Stimulated activated CD8-positive, alpha-beta memory T cell treated with anti-CD3 and anti-CD28 coated beads, Interleukin-2, amount 100 ng/mL, for 48 hours (primary cell): ENCODE measurements at places on chromosomes 13 and 19.

DNA sequence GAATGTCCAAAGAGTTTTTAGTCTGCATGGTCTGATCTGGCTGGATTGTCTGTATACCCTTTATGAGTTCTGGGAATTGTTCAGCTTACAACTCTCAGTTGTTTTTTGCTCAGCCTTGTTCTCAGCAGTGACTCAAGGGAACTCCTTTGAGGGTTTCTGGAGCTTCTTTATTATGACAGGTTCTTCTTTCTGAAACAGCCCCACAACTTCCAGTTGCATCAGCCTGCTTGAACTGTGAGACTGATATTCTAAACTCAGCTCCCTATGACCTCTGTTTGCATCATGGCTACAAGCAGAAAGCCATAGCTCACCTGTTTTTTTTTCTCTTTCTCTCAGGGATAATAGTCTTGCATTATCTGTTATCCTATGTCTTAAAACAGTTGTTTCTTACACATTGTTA, 85.0 kb downstream of the TDRD3 start:
- DNase-seq, result no peak

- DNase-seq, result peak; percentile 11
Observed at GRCh38 chr19:41821003-41821735, 23.3 kb downstream of the LYPD4 start.

DNA sequence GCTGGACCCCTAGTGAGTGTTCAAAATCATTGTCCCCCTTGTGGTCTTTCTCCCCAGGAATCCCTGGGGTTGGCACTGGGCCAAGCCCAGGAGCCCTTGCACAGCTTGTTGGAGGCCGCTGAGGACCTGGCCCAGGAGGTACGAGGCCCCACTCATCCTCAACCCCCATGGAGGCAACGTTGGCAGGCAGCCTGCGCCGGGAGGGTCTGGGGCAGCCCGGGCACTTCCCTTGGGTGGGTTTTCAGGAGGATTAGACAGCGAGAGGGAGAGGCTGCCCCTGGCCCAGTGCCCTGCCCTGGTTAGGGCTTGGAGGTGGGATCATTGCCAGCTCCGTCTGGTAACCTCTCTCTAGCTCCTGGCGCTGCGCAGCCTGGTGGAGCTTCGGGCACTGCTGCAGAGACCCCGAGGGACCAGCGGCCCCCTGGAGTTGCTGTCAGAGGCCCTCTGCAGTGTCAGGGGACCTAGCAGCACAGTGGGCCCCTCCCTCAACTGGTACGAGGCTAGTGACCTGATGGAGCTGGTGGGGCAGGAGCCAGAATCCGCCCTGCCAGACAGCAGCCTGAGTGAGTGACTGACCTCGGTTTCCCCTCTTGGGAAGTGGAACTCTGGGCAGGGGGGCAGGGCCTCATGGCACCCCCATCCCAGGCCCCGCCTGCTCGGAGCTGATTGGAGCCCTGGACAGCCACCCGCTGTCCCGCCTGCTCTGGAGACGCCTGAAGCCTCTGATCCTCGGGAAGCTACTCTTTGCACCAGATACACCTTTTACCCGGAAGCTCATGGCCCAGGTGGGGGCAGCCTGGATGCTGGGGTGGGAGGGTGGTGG, 3.0 kb downstream of the ABCA7 start:
- no peak for DNase-seq

DNA sequence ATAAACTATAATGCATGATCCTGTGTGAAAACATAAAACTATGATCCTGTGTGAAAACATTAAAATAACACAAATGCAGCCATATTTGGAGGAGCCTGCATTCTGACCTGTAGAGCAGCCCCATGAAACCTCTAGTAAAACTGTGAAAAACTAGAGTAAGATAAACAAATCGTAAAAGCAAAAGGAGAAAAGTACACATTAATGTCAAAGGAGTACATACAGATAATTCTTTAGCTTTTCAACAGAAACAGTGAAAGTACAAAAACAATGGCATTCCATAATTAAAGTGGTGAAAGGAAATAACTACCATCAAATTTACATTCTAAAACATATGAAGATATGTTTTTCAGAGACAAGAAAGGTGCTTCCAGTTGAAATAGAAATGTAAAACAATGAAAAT, 1267.2 kb downstream of the SLITRK1 start:
- DNase-seq, result no peak

GRCh38 chr19:54795758-54796157, 7.7 kb upstream of the KIR2DL4 start:
- DNase-seq, result no peak

DNA sequence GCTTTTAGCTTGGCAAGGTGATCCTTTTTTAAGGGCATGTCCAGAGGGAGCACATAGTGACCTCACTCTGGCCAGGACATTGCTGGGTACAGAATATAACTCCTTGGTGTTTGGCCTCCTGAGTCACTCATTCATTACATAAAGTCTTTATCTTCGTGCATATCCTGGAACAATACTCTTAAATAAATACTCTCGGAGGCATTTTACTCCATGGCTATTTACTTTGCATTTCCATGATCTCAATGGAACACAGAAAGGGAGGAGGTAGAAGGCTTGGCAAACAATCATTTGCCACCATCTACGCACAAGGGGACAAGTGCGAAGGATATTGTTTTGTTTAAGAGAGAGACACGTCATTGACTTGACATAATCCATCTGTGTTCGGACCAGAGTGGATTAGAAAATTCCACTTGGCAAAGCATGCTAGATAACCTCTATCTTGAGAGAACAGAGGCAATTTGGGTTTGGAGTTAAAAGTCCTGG, 210.0 kb downstream of the IRS2 start:
- DNase-seq, result no peak

- DNase-seq, result no peak
Observed at GRCh38 chr13:113591750-113592149, 7.2 kb downstream of the TFDP1 start.

- no peak for DNase-seq
Observed at GRCh38 chr13:24252136-24252535, 57.2 kb upstream of the C1QTNF9 start.

DNA sequence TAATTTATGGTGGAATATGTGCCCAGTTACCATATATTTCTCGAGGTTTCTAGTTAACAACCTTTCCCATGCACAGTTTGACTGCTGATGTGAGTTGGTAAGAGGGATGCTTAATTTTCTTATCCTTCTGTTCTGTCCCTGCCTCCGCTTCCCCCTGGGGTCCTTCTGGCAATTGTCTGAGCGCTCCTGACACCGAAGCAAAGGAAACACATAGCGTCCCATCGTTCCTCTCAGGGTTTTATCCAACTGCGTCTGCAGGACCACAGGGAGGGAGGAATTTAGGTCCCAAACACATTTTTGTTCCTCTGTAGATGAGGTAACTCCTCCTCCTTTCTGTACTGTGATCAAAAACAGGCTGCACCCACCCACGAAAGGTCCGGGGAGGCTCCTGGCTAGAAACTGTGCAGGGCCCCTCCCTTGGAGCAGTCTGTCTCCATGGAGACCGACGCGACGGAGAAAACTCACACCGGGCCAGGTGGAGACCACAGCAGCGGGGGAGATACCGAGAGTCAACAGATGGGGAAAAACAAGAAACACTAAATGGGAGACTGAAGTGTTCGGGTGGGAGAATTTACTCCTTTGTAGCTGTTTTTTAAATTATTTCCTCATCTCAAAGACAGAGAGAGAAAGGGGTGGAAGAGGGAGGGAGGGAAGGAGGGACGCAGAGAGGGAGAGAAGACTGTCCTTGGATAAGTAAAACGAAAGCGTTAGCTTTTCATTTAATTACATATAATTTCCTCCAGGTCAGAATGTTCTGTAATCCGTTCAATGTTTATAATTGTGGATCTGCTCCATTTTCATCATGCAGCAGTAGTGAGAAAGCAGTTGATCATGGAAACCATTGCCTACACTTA, 191.8 kb upstream of the NBEA start:
- no peak for DNase-seq

DNA sequence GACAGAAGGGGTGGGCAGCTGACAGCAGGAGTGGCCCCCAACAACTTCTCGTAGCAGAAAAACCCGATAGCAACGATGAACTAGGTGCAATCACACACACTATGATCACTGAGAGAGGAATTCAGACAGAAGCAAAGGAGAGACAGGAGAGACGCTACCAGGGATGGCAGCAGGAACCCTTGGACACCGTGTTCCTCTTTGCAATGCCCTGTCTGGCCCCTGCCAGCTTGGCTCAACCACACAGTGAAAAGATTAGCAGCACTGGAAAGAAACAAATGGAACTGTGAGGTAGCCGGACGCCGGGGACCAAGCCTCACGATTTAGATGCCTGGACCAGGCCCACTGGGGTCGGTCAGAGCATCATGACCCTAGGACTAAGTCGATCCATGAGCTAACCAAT, 23.6 kb downstream of the DCAF15 start:
- DNase-seq, result no peak

- DNase-seq, result no peak
Observed at GRCh38 chr13:28349371-28349770, 145.6 kb downstream of the FLT1 start.

DNA sequence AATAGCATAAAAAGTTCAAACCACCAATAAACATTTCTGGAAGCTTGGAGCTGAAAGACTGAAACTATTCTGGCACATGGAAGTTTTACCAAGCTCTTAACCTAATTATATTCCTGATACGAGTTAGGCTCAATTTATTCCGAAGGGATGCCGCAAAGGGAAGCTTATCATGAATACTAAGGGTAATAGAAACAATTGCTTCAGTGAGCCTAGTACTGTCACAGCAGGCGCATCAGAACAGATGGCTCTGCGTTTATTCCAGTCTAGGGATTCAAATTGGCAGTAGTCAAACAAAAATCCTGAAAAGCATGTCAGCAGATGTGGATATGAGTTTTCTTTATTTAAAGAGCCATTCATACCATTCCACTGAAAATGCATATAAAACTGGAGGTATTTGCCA, 779.5 kb downstream of the GPC5 start:
- DNase-seq, result no peak

DNA sequence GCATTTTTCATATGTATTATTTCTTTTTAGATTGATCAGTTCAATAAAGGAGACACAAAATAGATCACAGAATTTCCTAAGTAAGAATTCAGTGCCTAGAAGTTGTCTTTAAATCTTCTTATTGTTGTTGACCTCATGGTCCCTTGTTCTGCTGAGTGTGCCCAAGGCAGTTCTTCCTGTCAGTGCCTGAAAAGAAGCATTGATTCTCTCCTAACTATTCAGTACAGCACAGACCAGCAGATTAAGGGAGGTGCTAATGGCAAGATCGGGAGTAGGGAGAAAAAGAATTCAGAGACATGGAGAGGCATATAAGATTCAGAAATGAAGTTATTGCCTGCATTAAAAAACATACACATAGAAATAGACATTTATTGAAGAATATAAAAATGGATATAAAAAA, 180.5 kb upstream of the PCDH9 start:
- no peak for DNase-seq

DNA sequence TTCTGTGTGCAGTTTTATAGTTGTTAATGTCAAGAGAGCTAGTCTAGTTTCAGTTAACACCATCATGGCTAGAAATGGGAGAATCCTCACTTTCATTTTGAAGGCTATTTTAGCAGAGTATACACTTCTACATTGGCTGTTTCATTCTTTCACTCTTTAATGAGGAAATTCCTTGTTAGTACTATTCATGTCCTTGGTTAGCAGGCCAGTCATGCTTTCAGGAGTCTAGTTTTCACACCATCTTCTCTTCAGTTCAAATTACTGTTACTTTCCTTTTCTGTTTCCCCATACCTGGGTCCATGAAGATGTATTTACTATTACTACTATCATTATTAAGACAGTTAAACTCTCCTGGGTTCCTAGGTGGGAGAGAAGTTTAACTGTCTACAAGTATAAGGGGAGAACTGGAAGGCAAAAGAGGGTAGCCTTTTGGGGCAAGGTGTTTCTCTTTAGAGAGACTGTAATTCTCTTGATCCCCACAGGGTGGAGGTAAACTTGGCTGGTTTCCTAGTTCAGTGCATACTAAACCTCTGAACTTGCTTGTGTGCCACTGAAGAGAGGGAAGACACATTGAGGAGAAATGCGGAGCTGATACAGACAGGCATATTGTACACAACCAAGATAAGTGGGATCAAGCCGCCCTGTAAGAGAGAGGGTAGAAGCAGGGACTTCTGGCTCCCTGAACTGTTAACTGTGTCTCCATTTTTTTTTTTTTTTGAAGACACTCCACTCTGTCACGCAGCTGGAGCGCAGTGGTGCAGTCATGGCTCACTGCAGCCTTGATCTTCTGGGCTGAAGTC, 41.3 kb upstream of the IGFL4 start:
- no peak for DNase-seq

DNA sequence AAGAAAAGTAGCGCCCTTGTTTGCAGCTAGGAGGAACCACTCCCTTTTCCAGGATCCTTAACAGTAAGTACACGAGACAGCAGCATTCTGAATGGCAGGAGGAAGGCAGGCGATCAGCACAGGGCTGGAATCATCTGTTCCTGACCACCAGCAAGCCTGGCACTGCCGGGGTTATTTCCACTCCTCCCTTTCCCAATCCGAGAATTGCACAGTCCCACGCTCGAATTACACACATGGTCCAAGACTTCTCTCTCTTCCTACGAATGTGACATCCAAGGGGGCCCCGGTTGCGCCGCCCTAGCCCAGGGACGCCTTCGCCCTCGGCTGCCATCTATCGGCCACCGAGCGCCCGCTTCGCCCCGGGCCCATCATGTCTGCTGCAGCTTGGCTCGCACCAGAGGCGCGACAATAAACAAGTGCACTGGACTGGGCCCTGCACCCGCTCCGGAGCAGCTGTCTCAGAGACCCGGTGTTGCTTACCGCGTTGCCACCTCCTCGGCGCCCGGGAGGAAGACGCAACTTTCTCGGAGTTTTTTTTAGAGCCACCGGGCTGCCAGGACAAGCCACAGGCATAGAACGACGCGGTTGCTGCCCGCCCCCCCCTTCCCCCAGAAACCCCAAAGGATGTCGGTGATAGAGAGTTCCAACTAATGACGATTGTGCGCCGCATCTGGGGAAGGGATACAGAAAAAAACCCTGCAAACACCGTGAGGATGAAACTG, at the start of gene SLITRK5:
TSS of gene SLITRK5 (plus strand) at position 341 of the 722 bp plus-strand sequence. CDS start 4,018 bp downstream, outside the sequence.
- DNase-seq, result peak; percentile 62

GRCh38 chr13:110062777-110063442, 244.0 kb downstream of the COL4A1 start:
- DNase-seq, result no peak

- DNase-seq, result no peak
Observed at GRCh38 chr13:31204592-31204991, 4.8 kb downstream of the B3GLCT start.

DNA sequence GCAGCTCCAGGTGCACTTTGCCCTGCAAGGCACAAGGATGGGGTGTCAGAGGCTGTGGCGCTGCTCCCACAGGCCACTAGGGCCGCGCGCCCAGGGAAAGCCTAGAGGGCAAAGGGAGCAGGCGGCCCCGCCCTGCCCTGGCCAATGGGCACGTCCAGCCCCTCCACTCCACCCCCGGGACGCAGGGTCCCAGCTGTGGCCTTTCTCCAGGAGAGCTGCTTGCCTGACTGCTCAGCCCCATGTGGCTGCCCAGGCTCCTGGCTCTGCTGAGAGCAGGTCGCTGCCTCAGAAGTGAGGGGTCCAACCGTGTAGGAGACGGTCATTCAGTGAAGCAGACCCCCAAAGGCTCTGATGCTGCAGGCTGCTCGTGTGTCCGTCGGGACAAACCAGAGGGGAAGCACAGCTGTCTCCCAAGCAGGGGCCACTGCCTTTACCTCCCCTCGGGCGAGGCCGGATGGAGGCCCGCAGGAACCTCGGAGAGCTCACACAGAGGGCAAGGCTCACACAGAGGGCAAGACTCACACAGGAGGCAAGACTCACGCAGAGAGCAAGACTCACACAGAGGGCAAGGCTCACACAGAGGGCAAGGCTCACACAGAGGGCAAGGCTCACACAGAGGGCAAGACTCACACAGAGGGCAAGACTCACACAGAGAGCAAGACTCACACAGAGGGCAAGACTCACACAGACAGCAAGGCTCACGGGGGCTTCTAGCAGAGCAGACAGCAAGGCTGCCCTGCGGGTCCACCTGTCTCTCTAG, 56.2 kb upstream of the C13orf46 start:
- DNase-seq, result no peak
